Stimulated activated CD8-positive, alpha-beta memory T cell treated with anti-CD3 and anti-CD28 coated beads, Interleukin-7, amount 100 ng/mL, for 1 hour (primary cell): ENCODE measurements at places on chromosomes 16 and 17.

DNA sequence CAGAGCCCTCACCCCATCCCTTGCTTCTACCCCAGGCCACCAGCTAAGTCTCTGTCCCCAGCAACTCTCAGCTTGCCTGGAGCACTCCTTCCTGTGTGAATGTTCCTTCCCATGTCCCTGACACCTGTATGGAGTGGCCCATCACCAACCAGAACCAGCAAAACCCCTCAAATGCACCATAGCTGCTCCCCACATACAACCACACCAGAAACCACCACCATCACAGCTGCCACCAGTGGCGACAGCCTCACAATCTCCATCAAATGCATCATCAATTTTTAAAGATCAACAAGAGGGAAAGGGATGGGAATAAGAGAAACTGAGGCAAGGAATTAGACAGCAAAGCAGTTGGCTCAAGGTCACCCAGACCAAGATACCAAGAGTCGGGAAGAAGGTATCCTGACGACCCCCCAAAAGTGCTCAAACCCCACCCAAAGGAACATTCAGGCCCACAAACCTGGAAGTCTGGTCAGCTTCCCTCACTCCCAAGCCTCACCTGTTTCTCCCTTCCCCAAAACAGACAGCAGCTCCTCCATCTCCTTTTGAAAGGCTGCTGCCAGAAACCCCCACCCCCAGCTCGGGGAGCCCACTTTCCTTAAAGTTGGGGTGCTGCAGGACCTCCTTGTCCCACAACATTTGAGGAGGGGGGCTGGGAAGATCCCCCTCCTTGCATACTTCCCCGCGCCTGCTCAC, 1.8 kb downstream of the SRCIN1 start:
- DNase-seq, result no peak

DNA sequence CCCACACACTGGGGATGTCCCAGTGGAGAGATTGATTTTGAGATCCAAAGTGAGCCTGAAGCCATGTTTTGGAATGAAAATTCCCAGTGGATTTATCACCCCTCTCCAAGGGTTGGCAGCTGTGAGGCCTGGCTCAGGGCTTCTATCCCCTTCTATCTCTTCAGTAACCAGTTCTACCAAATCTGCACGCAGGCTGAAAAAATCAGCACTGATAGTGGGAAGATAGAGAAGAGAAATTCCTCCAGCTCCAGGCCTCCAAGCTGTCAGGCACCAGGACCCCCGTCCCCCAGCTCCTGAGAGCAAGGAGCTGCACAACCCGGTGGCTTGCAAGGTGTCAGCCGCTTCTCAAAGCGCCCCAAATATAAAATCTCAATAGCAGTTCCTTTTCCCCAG, 1.0 kb downstream of the FLOT2 start:
- DNase-seq, result no peak

- DNase-seq, result no peak
These were observed 105.0 kb upstream of the MON1B start for GRCh38 chr16:77085981-77086380.

DNA sequence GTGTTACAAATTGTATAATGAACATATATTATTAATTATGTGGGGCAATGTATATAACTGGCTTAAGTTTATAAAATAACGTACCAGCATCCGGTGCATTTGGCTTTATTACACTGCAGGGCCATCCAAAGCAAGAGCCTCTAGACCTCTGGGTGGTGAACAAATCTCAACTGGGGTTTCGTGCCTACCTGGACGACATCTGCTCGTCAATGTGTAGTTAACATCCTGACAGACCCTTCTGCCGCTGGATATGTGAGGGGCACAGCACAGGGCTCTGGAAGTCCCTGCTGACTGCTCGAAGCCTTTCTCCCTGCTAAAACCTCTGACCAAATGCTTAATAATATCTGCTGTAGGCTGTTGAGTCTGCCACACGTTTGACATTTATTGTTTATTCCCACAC, 2.3 kb downstream of the TMEM186 start:
- DNase-seq, result no peak

DNA sequence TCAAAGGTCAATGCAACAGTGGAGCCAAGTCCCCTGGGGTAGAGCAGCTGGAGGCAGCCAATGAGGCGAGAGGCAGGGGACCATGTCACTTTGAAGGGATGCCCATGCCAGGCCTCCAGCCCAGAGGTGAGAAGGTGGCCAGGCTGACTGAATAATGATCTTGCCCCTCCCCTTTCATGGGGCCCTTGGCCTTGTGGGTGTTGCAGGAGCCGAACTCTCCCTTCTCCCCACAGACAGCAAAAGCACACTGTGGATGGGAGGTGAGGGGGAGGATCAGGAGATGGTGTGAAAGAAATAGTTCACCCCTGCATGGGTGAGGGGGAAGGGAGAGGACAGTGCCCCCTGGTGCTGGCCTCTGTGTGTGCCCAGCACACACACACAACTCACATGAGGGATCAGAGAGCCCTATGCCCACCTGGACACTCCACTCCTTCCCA, 15.8 kb upstream of the TBX21 start:
- DNase-seq, result no peak

GRCh38 chr16:1244881-1245280, 4.4 kb downstream of the TPSAB1 start:
- no peak for DNase-seq

DNA sequence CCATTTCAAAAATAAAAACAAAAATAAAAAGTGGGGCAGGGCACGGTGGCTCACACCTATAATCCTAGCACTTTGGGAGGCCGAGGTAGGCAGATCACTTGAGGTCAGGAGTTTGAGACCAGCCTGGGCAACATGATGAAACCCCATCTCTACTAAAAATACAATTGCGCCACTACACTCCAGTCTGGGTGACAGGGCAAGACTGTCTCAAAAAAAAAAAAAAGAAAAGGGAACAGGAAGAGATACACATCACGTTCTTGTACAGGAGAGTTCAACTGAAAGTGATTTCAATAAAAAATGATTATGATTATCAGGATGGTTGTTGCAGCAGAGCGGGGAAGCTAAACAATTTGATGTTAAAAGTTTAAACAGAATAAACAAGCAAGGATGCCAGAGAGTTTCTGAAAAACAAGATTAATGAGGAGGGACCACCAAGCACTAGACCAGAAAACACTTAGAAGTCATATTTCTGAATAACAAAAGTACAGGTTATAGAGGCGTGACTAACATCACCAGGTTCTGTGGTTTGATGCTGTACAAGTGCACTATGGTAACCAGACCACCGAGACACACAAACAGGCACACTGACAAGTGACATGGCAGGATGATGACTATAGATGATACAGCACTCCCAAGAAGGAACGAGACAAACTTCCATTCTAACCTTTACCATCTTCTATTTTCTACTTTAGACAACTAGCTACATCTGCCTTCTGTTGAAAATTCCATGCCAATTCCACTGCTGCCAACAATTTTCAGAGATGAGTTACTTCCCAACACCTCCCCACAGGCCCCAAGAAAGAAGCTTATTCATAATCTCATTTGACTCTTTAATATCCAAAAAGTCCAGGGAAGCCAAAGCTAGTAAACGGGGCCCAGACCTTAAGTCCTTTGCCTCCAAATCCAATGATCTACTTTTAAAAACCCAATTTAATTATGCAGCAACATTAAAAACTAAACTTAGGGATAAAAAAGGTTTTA, 11.8 kb downstream of the DNAJA2 start:
- no peak for DNase-seq

DNA sequence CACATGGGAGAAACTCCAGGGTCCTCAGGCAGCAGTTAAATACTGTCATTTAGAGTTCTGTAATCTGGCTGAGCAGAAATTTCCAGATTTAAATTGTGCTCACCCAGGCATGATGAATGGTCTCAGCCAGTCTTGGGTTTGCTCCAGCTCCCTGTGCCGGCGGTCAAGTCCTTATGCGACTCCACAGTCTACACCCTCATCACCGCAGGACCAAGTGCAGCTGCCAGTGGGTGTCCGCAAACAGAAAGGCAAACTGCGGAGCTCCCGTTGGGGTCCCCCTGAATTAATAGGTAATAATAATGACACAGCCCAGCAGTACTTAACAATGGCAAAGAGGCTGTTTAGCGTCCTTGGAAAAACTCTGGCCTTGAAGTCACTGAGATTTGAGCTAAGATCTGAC, 3.9 kb upstream of the CACNG4 start:
- no peak for DNase-seq

- DNase-seq, result no peak
These were observed 7.9 kb upstream of the MT2A start for GRCh38 chr16:56600398-56600999.

DNA sequence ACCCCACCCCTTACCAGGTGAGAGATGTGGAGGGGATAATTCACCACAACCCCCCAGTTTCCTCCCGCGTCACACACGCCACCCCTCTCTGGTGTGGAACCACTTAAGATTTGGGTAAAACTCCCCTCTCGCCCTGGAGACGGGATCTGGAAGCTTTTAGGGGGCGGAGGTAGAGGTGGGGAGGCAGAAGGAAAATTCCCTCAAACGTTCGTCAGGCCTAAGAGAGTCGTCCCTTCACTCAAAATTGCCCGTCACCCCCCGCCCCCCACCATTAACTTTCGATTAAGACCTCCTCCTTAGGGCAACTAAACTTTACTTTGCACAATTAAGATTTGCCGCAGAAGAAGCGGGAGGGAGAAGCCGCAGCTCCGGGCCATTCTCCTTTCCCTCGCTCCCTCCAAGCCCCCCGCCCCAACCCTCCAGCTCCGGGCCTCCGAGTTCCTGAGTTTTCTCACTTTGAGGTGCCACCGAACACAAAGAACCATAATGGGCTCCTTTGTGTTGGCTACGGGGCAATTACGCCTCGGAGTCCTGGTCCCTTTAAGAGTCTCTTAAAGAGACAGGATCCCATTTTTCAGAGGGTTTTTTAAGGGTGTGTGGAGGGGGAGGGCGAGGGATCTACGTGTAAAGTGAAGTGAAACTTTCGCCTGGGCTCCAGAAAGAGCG, 985 bp upstream of the FZD2 start:
- DNase-seq, result no peak

- no peak for DNase-seq
These were observed 8.9 kb upstream of the TMEM101 start for GRCh38 chr17:44023545-44024270.
